Metanephros (tissue), 2 donors: ENCODE measurements at places on chromosomes 12 and 14. TPM values are rescaled to one million over a fixed set of nuclear protein-coding genes. Genes with fewer than 3 reads are reported as not detected.

Gene MYL2
- total RNA-seq, result 8.3 TPM

Gene TAS2R13
- 5.3 TPM for total RNA-seq

Gene DHRS2
- total RNA-seq, result 90.6 TPM

Gene PLEK2
- 1.3 TPM for total RNA-seq

Gene BMP4
- 28.6 TPM for total RNA-seq

Gene REP15
- 1.6 TPM for total RNA-seq

Gene PAN2
- 73.3 TPM for total RNA-seq

Gene ADAM21
- not detected for total RNA-seq

Gene LLPH
- total RNA-seq, result 3.1 TPM

Gene SLC10A1
- not detected for total RNA-seq

Gene PTGDR
- total RNA-seq, result 1.5 TPM

Gene IFI27
- 20.4 TPM for total RNA-seq

Gene GPR84
- 0.53 TPM for total RNA-seq

Gene WIF1
- total RNA-seq, result 1.9 TPM

Gene ABCC9
- total RNA-seq, result 49.5 TPM

Gene GUCY2C
- not detected for total RNA-seq

Gene TPPP2
- 1.8 TPM for total RNA-seq

Gene GSC
- 1.7 TPM for total RNA-seq

Gene CLEC9A
- total RNA-seq, result 0.93 TPM

Gene SIRT4
- 6.3 TPM for total RNA-seq

Gene AKAP5
- 4.6 TPM for total RNA-seq

Gene SYT1
- total RNA-seq, result 23.6 TPM

Gene APPL2
- 58.4 TPM for total RNA-seq

Gene AQP2
- 339 TPM for total RNA-seq

Gene PTHLH
- 0.99 TPM for total RNA-seq

Gene TPH2
- not detected for total RNA-seq

Gene SMIM41
- total RNA-seq, result 0.35 TPM

Gene SLC22A17
- total RNA-seq, result 81.9 TPM

Gene LRRC23
- total RNA-seq, result 7.8 TPM

Gene EMP1
- 66.7 TPM for total RNA-seq

Gene CLEC4A
- total RNA-seq, result 1.6 TPM

Gene CMA1
- total RNA-seq, result not detected

Gene AICDA
- 0.23 TPM for total RNA-seq

Gene CLEC4E
- total RNA-seq, result 1.5 TPM

Gene ANKRD33
- total RNA-seq, result 0.64 TPM

Gene RTL1
- total RNA-seq, result 8.5 TPM

Gene HOXC13
- not detected for total RNA-seq

Gene RHEBL1
- 1.3 TPM for total RNA-seq

Gene FAIM2
- 2.7 TPM for total RNA-seq

Gene ACOT6
- total RNA-seq, result 0.47 TPM
